ENCODE measurements at places on chromosomes 12 and 14. TPM values are rescaled to one million over a fixed set of nuclear protein-coding genes. Genes with fewer than 3 reads are reported as not detected.
A peak's percentile ranks its signal among the peaks of the same experiment; 100 is the strongest.

- H3K4me3 ChIP-seq, result no peak overlapping the region
- no peak for DNase-seq
- no peaks in the 10 kb centered on the region for H3K27me3 ChIP-seq
- H3K4me1 ChIP-seq, result peaks cover 8% of the 10 kb centered on the region
- no peak overlapping the region for H3K27ac ChIP-seq
- no peaks in the 10 kb centered on the region for H3K36me3 ChIP-seq
These were observed 42.9 kb upstream of the USP44 start for GRCh38 chr12:95594136-95594535.

DNA sequence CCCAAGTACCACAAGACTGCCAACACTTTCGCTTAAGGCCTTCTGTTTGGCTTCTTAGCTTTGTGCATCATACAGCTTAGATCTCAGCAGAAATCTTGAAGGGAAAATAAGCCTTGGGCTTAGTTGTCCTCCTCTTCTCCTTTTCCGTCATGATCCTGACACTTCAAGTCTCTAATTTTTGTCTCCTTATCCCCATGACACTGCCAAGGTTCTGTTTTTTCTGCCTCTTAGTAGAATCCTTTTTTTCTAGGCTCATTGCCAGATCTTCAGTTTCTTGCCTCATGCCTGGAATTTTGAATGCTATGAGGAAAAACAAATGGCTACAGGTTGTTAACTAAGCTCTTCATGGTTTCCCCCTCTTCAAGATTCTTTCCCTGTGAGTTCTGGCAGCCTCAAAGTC lies 450.4 kb downstream of the LRFN5 start:
- H3K36me3 ChIP-seq, result no peaks in the 10 kb centered on the region
- DNase-seq, result no peak
- H3K4me3 ChIP-seq, result no peak overlapping the region

DNA sequence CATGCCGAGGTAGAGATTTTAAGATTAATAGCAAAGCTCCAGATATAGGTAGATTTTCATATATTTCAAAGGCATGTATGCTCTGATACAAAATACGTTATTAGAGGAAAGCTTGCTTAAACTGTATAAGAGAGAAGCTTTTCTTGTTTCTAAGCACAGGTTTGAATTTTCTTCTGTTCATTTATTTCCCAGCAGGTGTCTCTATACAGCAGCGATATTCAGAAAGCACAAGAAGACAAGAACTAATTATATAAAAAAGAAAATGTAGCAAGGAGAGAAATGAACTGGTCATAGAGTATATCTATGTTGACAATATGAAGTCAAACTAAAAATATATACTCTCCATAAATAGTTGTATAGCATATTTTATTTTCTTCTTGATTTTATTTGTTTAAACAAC lies 307.4 kb upstream of the NOVA1 start:
- H3K4me1 ChIP-seq, result no peaks in the 10 kb centered on the region
- no peak overlapping the region for H3K27ac ChIP-seq
- H3K27me3 ChIP-seq, result no peaks in the 10 kb centered on the region
- H3K4me3 ChIP-seq, result no peak overlapping the region
- no peaks in the 10 kb centered on the region for H3K36me3 ChIP-seq
- DNase-seq, result no peak

DNA sequence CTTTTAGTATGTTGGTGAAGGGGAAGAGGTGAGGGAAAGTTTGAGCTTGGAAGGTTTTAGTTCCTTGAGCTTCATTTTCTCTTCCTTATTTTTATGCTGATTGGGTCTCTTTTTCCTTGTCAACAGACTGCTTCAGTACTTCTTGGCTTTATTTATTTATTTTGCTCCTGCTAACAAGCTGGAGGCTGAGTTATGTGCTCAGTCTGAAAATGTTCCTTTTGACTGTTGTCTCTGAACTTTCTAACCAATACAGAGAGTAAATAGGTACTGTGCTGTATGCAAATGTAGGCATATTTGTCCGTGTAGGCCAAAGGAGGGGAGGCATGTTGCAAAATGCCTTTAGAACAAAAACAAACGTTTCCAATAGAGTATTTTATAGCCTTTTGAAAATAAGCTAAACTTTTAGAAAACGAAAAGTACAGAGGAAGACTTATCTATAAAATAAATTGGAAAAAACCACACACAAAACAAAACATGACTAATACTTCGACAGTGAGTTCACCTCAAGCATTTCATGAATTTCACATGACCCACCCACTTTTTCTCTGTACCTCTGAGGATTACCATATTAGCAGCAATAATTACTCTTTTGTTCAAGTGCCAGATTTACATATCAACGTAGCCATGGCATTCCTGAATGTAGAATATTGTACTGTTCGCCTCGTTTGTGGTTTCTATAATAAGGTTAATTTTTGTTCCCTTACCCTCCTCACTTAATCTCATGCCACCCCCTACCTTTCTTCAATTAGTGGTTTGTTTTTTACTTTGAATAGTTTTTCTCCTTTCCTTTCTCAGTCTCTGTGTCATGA lies 4.7 kb upstream of the CREBL2 start:
- H3K27ac ChIP-seq, result peak overlapping the region; percentile 4
- no peaks in the 10 kb centered on the region for H3K27me3 ChIP-seq
- DNase-seq, result no peak
- H3K36me3 ChIP-seq, result no peaks in the 10 kb centered on the region
- peaks cover 6% of the 10 kb centered on the region for H3K4me1 ChIP-seq

DNA sequence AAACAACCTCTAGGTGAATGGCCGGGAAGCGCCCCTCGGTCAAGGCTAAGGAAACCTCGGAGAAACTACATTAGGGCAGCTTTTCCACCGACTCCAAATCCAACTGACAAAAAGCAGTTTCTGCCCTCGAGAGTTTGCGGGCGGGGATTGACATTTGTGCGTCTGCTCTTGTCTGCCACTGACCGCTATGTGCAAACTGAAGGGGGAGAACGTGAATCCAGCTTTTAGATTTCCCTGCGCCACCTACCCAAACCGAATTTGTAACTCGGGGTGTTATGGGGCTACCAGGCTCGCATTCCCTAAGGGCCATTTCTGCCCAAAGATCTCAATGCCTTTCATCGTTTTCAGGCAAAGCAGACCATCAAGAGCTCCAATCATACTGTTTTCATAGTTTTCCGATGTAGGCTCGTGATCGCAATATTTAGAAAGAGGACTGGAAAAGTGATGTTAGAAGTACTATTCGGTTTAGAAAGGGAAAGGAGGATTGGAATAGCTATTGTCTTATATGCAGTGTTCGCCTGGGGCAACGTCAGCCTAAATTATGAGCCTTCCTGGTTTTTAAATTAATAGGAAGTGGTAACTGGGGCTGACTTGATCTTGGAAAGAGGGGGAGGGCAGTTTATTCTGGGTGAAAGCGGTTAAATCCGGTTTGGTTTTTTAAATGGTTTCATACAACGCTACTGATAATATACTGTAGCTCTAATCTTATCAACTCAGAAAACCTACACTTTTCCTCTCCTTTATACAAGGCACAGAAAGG lies 45.4 kb downstream of the BCAT1 start:
- H3K27me3 ChIP-seq, result no peaks in the 10 kb centered on the region
- H3K4me1 ChIP-seq, result no peaks in the 10 kb centered on the region
- no peak for DNase-seq
- H3K27ac ChIP-seq, result no peak overlapping the region
- no peaks in the 10 kb centered on the region for H3K36me3 ChIP-seq

DNA sequence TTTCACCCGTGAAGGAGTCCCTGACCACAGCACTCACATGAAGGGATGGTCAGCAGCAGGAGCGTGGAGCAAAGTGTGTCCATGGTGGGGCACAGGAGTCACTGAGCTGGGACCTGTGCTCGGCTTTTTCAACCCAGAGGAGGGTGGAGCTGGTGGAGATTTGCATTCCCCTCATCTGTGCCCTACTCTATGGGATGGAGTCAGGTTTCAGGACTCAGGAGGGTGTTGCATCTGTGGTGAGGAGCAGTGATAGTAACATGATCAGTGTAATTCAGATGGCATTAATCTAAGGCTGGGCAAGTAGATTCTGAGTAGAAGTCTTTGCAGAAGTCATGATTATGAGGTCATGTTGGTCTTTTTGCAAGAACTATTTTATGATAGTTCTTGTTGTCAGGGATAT lies 511.9 kb downstream of the TMEM121 start:
- H3K36me3 ChIP-seq, result no peaks in the 10 kb centered on the region
- H3K27me3 ChIP-seq, result no peaks in the 10 kb centered on the region
- no peak for DNase-seq
- no peaks in the 10 kb centered on the region for H3K4me1 ChIP-seq

The DDX55 gene
- total RNA-seq, result 22.2 TPM

The SETD1B gene
- total RNA-seq, result 23.3 TPM

The SLC25A47 gene
- 0.37 TPM for total RNA-seq

The KRT7 gene
- total RNA-seq, result 3.3 TPM

The CEBPE gene
- 0.19 TPM for total RNA-seq

The SLC10A1 gene
- total RNA-seq, result not detected

The ZNF740 gene
- total RNA-seq, result 19.8 TPM

The OTUB2 gene
- 19.3 TPM for total RNA-seq

The AKAP6 gene
- 30.9 TPM for total RNA-seq

All from testis (tissue), 5 donors.